Stomach (tissue), 19 donors: ENCODE measurements at places on chromosomes 16 and 17. TPM values are rescaled to one million over a fixed set of nuclear protein-coding genes. Genes with fewer than 3 reads are reported as not detected.

TBC1D3E gene
- polyA plus RNA-seq = not detected

ZNF23 gene
- 5.7 TPM for polyA plus RNA-seq

TXNDC11 gene
- polyA plus RNA-seq = 41.3 TPM

- no peak for DNase-seq
These were observed 118.2 kb downstream of the SNX29 start for GRCh38 chr16:12094537-12095265.

- DNase-seq = no peak
These were observed 36.0 kb upstream of the BAHCC1 start for GRCh38 chr17:81359218-81359617.

- DNase-seq = no peak
These were observed 235.7 kb upstream of the AXIN2 start for GRCh38 chr17:65797101-65797500.
